ENCODE measurements at places on chromosomes 7 and 10.

DNA sequence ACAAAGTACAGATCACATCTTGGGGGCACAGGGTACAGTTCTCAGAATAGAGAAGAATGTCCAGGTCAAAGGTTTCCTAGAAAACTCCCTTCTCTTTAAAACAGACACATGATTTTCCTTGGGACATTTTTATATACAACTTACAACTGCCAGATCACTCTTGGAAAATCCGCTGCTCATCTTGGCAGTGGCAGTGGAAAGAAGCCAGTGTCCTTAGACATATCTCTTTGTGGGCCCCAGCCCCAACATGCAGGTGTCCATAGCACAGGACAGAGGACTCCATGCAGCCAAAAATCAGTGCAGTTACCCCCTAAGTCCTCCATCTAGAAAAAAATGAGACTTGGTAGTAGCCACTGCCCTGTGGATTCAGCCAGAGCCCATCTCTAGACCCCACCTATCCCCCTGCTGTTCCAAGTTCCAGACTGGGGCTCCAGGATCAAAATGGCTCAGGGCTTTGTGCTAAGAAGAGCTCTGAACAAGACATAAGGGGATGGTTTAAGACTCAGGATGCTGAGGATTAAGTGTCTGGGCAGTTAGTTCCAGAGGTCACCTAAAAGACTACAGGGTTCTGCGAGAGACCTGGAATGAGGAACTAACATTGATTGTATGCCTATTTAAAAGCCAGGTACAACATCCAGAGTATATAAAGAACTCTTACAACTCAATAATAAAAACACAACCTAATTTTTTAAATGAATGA is 34.4 kb downstream of the HIPK2 start:
- DNase-seq, result no peak

DNA sequence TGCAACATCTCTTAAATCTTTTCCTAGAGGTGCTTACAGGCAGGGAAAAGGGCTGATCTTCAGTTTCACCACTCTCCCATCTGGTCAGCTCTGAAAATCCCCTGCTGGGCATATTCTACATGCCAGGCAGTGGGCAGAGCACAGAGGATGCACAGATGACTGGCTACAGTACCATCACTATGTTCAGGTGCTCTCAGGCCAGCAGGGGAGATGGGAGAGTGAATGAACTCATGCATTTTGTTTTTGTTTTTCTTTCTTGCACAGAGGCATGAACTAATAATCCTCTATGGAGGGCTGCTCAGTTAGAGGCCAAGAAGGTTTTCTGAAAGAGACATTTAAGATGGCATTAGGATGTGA is 19.3 kb downstream of the ELMO1 start:
- no peak for DNase-seq

DNA sequence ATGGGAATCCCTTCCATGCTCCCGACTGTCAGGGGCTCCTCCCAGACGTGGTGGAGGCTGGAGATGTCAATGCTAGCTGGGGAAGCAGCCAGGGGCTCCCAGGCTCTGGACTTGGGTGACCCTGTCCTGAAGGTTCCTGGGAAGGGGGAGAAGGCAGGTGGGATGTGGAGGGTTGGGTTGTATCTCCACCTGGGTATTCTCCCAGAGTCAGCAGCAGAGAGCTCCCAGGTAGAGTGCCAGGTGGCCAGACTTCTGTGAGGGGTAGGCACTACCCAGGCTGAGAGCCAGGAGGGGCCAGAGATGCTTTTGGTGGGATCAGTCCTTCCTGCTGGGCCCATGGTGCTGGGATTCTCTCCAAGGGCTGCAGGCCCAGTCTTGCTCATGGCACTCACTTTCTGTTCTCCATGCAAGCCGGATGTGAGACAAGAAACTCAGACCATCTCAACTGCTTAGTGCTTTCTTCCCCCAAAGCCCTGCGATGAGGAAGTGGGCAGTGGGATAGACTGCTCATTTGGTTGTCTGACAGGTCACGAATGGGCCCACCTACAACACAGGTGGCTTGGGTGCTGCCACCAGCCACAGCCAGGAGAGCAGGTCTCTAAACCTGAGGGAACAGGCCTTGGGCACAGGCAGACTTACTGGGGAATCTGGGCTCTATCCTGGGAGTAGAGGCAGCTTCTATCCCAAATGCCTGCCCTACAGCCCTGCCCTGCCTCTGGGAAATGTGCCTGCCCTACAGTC is 52.5 kb upstream of the CAMK2B start:
- no peak for DNase-seq

DNA sequence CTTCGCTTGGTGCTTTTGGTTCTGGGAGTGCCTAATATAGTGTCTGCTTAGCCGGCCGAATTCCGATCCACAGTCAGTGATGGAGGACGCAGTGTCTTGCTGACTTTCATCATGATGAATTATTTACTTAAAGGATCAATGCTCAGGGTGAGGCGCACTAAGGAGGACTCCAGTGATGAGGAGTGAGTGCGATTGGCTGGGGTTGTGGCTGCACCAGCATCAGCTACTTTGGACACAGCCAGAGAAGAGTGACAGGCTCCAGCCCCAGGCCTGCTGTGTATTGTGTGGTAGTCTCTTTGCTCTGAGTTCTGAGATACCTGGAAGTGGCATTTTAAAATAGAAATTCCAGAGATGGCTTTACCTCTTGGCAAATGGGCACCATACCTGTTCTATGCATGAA is 73.3 kb upstream of the ANLN start:
- DNase-seq, result no peak

All from suprapubic skin (tissue), 4 donors.